Amniotic epithelial cell (primary cell): ENCODE measurements at places on chromosomes 16 and 17.
A peak's percentile ranks its signal among the peaks of the same experiment; 100 is the strongest.

- no peak for DNase-seq
These were observed 83.5 kb upstream of the PLCG2 start for GRCh38 chr16:81695321-81696165.

- peak; percentile 45 for DNase-seq
These were observed 11.0 kb downstream of the CHMP6 start for GRCh38 chr17:81002409-81003361.

GRCh38 chr17:10776381-10776780, 27.5 kb downstream of the TMEM238L start:
- DNase-seq: no peak

DNA sequence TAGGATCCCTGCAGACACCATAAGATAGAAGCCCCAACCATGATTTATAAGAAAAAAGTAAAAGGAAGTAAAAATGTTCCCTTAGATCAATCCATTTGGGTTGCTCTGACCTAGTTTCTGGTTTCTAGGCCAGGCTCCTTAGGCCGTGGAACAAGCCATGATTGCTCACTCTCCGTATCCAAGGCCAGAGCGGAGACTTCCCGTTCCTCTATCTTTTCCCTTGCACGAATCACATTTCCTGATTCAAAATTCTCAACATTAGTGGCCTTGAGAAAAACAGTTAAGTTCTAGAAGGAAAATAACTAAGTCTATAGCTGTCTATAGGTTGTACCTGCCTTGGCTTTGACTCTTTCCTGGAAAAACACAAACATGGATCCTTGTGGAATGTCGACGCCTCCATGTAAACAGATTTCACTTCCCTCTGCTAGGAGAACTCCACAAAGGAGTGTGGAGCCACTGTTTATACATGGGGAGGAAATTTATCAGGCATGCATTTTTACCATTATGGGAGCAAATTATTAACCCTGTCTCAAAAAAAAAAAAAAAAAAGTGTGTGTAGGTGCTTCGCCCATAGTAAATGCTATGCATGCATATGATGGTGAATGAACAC, 149.6 kb downstream of the ZFHX3 start:
- no peak for DNase-seq
